ENCODE measurements at places on chromosomes 16 and 17.
A peak's percentile ranks its signal among the peaks of the same experiment; 100 is the strongest.

DNA sequence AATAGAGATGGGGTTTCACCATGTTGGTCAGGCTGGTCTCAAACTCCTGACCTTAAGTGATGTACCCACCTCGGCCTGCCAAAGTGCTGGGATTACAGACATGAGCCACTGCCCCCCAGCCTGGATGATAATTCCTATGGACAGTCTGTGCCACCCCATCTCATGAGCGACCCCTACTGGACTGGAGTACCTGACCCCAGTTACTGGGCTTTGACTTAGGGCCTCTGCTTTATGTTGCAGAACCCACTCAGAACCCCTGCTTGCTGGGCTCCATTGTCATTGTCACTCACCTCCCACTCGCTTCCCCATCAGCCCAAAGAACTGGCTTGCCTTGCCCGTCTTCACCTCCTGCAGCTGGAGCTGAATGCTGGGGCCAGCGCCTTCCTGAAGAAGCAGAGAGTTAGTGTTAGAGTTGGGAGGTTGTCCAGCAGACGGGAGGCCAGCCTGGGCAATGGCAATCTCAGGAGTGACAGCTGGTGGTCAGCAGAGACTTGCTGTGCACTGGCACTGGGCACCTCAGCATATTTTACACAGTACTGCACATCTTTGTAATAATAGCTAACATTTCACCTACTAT, 4.0 kb downstream of the TAC4 start:
- DNase-seq = no peak

DNA sequence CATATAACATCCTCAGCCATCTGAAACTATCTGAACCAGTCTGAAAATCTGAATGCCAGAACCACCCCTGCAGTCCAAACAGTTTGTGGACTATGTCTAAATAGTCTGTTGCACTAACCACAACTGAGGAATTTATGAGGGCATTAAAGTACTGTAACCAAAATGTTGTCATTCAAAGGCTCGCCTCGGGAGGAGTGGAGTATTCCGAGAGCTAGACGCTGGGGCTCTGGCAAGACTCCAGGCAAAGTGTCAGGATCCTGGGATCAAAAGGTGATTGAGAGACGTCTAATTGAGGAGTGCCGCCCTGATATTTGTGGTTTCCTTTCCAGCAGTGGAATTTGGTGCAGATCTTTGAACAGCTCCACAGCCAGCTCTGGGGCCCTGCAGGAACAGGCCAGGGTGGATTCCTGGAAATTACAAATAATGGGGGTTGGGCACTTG, 142.9 kb upstream of the MYOCD start:
- DNase-seq = peak; percentile 47

DNA sequence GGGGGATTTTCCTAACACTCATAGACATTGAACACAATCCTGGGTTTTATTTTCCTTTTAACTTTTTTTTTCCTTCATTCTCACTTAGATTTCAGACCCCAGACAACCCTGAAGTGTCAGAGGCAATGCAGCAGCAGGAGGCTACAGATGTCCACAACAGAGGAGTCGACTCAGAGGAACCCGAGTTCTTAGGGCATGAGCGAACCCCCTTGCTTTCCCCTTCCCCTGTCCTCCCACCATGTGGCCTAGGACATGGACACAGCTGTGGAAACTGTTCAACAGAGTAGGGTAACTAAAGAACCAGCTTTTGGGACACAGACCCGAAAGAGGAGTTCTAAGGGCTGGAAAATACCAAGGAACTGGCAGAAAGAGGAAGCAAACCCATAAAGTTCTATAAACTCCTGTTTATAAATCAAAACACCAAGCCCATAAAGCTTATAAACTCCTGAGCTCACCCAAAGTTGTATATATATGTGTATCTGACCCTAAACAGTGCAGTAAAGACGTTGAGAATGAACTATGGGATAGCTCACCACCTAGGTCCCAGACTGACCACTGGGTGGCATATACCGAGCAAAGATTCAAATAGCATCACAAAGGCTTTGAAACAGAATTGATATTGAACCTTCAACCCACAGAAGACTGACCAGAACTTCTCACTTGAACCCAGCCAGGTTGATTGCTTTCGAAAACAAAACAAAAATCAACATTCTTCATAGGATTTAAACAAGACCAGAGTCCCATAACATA, 33.9 kb downstream of the CMTM4 start:
- DNase-seq = no peak

DNA sequence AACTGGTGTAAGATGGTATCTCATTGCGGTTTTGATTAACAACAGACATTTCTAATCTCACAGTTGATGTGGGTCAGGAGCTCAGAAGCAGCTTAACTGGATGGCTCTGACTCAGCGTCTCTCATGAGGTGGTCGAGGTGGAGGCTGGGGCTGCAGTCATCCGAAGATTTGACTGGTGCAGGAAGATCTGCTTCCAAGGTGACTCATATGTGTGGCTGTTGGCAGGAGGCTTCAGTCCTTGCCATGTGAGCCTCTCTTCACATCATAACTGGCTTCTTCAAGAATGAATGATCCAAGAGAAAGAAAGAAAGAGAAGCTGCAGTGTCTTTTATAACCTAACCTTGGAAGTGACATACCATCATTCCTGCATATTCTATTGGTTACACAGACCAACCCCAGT, 376.1 kb downstream of the SEC14L1 start:
- peak; percentile 52 for DNase-seq

GRCh38 chr16:88292007-88292970, 90.5 kb upstream of the ZNF469 start:
- DNase-seq = no peak

DNA sequence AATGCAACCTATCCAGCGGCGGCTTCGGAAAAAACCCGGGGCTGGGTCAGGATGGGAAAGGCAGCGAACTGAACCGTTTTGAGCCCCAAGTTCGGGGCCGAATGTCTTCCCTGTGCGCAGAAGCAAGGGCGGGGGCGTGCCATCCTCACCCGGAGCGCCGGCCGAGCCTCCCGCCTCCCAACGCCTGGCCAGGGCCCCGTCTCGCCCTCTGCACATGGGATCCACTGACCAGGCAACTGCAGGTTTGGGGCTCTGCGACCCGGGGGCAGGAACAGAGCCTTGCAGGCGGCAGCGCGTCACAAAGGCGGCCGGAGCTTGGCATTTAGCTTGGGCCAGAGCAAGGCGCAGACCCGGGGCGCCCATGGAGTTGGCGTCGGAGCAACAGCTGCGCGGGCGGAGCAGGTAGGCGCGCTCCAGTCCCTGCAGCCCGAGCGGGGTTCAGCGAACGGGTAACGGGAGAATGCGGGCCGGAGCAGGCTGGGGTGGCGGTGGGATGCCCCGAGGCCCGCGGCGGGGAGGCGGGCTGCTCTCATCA, at the start of gene FBXO39:
TSS of gene FBXO39 (plus strand) at position 345 of the 535 bp plus-strand sequence. CDS start 3,654 bp downstream, outside the sequence.
- DNase-seq = peak; percentile 32

- DNase-seq = no peak
These were observed 409.6 kb downstream of the SOX9 start for GRCh38 chr17:72530454-72530853.

DNA sequence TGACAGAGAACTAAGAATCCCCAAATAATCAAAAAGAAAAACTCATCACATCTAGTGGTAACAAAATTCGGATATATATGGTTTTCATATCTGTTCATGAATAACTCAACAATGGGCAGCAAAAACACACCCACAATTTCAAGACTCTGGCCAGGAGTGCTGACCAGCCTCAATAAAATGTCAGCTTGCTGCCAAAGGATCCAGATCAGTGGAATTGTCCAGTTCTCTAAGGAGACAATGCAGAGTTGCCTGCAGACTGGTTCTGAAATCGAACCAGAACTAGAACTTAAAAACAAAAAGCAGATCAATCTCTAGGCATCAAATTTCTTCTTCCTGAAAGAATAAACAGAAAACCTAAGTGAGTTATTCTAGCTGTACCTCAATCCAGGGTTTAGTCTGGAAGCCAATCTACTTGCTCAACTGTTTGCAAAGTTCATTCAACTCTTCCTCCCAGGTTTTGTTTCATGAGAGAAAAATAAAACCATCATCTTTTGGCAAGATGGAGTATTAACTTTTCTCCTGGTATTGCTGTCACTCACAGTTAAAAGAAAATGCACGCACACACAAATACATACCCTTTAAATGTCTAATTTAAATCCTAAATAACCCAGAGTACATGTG, 61.0 kb downstream of the CFDP1 start:
- no peak for DNase-seq

GRCh38 chr17:55811536-55811935, 60.7 kb downstream of the PCTP start:
- no peak for DNase-seq

- DNase-seq = no peak
These were observed 16.9 kb downstream of the TRIM25 start for GRCh38 chr17:56896968-56897359.

GRCh38 chr16:89246383-89246902, 28.9 kb downstream of the ZNF778 start:
- DNase-seq = no peak

DNA sequence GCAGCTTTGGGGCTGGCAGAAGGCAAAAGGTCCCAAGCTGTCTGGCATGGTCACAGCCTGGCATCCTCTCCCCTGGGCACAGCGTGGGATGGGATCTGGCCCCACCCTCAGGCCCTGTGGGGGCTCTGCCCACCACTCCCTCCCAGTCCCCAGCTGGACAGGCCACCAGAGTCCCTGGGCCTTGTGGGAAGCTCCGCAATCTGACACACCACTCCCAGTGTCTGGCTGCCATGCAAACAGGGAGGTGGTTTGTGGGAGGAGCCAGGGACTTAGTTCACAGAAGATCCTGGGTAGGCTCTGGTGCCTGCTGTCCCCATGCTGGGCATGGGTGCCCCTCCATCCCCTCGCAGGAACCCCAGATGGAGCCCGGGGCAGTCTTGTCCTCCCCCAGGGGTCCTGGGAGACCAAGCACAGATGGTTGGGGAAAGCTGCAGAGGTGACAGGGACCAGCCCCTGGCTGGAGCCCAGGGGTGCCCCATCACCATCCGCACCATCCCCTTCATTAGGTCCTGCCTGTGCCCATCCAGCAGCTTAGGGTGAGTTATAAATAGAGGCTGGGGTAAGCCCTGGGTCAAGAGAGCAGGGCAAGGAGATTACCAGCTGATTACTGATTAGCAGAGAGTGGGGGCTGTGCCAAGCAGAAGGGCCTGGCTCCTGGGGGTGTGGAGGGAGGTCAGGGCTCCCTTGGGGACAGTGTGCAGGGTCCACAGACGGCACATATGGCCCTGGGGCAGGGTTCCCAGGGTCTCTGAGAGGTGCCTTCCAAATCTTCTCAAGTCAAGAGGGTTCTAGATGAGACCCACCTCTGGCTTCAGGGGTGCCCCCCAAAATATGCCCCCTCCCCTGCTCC, 6.2 kb downstream of the FSCN2 start:
- DNase-seq = peak; percentile 32

- no peak for DNase-seq
These were observed 90.1 kb downstream of the ASIC2 start for GRCh38 chr17:33202796-33203495.

GRCh38 chr17:36938566-36939051, 1.3 kb downstream of the LHX1 start:
- DNase-seq = no peak

- DNase-seq = peak; percentile 5
These were observed 322.1 kb downstream of the MAP2K4 start for GRCh38 chr17:12342609-12343435.

GRCh38 chr17:48579760-48580554, 1.8 kb upstream of the HOXB4 start:
- DNase-seq = no peak

- no peak for DNase-seq
These were observed 83.3 kb downstream of the ABHD15 start for GRCh38 chr17:29483503-29483902.

GRCh38 chr17:68707031-68707430, 105.9 kb upstream of the FAM20A start:
- peak; percentile 76 for DNase-seq

GRCh38 chr16:87851141-87851587, 18.1 kb downstream of the SLC7A5 start:
- DNase-seq = peak; percentile 76

DNA sequence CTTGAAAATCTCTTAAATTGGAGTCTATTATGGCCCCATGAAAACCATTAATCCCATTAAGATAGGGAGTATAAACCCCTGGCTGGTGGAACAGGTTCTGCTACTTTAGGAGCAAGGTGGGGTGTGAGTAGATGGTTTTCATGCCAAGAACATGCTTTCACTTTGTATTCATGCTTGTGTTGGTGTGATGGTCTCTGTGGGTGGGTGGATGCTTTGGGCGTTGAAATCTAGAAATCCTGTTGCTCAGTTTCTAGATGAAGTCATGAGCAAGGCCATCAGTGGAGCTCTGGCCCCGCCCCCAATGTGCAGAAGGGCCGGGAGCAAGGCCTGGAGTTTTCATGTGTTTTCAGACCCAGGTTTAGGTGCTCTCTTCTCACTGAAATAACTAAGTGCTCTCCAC, 20.1 kb downstream of the PLD6 start:
- DNase-seq = peak; percentile 95

DNA sequence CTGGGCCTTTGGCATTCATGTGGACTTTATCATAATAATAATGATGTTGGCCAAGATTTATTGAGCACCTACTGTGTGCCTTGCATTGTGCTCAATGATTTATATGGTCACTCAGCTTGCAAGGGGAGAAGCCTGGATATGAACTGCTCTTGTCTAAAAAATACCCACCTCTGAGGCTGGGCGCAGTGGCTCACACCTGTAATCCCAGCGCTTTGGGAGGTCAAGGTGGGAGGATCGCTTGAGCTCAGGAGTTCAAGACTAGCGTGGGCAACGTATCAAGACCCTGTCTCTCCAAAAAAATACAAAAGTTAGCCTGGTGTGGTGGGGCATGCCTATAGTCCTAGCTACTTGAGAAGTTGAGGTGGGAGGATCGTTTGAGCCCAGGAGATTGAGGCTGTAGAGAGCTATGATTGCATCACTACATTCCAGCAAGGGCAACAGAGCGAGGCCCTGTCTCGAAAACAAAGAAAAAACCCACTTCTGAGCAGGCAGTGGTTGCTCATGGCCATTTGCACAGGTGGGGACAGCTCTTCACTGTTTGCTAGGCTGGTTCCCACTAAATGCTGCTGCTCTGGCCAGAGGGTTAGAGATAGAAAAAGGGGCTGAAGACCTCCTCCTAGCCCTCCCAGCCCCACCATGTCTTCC, 4.3 kb upstream of the ADGRG1 start:
- peak; percentile 60 for DNase-seq

- no peak for DNase-seq
These were observed 616.3 kb upstream of the CDH8 start for GRCh38 chr16:62652441-62653120.

GRCh38 chr17:6096201-6097004, 26.2 kb downstream of the WSCD1 start:
- no peak for DNase-seq

- DNase-seq = no peak
These were observed 3.8 kb upstream of the SAMD14 start for GRCh38 chr17:50133769-50134099.

- no peak for DNase-seq
These were observed 11.0 kb upstream of the SPOP start for GRCh38 chr17:49688848-49689247.
